ENCODE measurements at places on chromosomes 4 and X.

GRCh38 chr4:110268790-110269189 lies 70.4 kb upstream of the ELOVL6 start:
- no peak for DNase-seq

GRCh38 chr4:176002007-176002613 lies 63.5 kb upstream of the WDR17 start:
- DNase-seq: peak; percentile 37

DNA sequence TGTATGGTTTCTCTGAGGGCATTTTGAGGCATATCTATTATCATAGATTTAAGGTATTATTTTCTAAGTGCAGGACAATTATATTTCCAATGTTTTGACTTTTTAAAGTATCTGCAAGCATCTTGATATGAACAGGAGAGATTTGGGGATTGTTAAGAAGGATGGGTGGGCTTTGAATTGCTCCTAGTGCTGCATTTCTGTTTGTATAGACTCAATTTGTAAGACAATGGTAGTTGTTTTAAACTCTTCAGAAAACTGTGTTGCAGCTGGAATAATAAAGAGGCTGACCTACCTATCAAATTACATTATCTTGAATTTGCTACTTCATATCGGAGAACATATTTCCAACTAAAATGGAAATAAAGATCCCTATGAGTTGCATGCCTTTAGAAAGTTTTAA lies 570.3 kb downstream of the ADGRL3 start:
- DNase-seq: no peak

DNA sequence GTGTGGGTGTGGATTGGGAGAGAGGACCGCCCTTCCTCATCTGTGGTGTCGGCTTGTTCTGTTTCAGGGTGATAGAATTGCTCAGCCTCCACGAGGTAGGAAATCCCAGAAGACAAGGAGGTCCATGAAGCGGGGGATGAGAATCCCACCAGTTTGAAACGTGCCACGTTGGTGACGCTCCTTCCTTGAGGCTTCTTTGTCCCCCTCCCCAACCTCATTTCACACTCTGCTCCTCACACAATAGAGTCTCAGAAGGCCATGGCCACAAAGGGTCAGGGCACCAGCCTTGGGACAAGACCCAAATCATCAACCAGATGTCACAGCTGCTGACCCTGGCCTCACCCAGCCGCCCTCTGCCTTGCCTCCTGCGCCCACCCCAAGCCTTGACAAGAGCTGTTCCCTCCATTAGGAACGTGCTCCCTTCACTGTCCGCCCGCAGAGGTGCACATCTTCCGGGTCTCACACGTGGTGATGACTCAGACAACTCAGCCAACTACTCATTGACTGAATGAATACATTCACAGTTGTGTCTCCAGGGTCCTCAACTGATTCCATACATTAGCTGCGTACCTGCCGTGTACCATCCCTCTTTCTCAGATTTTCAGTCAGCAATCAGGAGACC lies 18.3 kb downstream of the BLOC1S4 start:
- no peak for DNase-seq

DNA sequence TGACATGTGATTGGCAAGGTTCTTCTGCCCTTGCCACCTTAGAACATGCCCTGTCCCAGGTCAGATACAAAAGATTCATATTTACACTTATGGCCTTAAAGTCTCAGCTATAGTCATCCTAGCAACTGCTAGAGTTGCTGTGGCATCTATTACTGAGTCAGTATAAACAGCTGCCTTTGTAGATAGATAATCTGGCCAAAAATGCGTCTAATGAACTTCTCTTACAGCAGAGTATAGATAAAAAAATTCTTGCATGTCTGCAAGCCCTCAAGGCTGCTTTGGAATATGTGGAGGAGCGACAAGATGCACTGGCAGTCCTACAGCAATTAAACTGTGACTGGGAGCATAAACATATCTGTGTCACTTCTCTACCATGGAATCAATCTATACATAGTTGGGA lies 1209.7 kb upstream of the PABPC4L start:
- DNase-seq: no peak

GRCh38 chr4:30402276-30402675 lies 317.9 kb upstream of the PCDH7 start:
- DNase-seq: no peak

DNA sequence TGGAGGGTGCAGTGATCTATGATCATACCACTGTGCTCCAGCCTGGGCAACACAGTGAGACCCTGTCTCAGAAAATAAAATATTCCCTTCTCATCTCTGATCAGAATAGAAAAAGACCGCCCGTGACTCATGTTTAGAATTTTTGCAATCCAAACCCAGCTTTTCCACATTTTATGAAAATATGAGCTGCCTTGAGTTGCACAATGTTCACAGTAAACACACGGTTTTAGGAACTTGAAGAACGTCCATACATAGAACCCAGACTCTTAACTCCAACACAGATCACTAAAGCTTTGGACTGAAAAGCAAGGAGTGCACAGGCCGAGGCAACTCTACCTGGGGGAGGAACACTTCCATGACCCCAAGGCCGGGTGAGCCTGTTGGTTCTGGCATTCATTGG lies 305.0 kb downstream of the TENM3 start:
- no peak for DNase-seq

DNA sequence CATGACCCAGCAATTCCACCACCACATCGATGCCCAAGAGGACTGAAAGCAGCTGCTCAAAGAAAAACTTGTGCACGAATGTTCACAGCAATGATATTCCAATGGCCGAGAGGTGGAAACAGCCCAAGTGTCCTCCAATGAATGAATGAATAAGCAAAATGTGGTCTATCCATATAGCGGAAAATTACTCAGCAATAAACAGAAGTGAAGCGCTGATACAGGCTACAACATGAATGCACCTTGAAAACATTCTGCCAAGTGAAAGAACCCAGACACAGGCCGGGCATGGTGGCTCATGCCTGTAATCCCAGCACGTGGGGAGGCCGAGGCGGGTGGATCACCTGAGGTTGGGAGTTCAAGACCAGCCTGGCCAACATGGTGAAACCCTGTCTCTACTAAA lies 5.2 kb upstream of the SLC2A9 start:
- DNase-seq: no peak

DNA sequence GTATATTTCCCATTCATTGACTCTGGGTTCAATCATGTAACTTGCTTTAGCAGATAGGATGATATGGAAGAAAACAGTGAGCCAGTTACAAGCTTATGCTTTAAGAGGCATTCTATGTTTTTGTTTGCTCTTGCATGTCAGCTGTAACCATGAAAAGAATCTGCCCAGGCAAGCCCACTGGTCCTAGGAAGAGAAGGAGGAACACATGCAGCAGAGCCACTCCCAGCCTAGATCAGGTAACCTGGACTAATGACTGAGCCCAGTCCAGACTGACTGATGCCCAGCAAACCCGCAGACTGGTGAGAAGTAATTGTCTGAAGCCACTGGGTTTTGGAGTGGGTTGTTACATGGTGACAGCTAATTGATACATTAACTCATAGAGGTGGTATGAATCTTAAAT lies 167.9 kb downstream of the COL4A6 start:
- no peak for DNase-seq

DNA sequence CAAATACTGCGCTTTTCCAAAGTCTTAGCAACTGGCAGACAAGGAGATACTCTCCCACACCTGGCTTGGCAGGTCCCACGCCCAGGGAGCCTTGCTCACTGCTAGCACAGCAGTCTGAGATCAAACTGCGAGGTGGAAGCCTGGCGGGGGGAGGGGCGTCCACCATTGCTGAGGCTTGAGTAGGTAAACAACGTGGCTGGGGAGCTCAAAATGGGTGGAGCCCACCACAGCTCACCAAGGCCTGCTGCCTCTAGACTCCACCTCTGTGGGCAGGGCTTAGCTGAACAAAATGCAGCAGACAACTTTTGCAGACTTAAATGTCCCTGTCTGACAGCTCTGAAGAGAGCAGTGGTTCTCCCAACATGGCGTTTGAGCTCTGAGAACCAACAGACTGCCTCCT lies 23.0 kb upstream of the NFKB1 start:
- no peak for DNase-seq

- no peak for DNase-seq
Observed at GRCh38 chrX:23478056-23478455, 143.4 kb downstream of the PTCHD1 start.

DNA sequence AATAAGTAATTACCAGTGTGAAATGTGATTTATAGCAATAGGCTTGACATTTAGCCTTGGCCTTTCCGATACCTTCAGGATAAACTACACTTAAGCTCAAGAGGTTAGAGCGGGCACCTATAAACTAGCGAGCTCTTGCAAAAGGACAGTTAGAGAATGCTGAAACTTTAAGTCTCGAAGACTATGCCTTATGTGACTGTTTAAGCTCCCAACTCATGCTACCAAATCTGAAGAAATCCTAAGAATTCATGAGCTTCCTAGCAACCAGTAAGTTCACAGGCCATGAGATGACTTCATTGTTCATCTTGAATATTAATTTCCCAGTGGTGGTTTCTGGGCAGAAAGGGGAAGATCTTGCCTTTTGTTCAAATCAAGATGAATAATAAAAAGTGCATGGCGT lies 4.7 kb downstream of the STOX2 start:
- no peak for DNase-seq

DNA sequence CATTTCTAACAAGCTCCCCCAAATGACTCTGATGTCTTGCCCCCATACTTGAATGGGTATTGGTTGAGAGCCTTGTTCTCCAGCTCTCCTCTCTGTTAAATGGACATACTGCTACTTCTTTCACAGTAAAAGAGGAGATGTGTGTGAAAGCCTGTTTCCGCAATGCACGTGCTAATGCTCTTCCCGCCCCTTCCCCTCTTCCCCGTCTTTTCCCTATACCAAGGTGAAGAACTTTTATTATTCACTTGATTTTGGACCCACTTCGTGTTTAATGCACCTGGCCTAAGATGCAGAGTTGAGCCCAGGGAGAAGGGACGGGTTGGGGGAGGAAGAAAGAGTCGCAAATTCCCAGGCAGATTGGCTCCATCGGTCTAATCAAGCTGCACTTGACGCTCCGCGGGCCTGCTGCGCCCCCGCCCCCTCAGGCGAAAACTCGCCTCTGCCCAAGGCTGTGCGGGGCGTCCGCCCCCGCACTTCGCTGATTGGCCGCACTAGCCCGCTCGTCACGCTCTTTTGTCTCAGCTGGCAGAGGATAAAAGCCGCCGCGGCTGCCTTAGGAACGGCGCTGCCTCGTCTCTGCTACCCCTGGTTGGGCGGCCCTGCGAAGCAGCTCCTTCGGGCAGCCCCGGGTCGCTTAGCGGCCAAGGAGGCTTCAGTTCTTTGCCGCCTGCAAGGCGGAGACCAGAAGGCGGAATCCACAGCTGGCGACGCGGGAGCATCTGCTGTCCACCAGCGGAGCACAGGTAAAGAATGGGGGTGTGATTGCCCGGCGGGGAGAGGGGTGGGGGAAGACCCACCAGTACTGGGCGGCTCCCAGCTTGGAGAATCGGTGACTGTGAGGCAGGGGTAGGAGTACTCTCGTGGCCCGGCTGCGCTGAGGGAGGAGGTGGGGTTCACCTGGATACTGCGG lies at the start of gene ZCCHC12:
Gene ZCCHC12, plus strand, starts transcription at position 562 of the 910 bp plus-strand sequence. CDS start 1,421 bp downstream, outside the sequence.
- peak; percentile 45 for DNase-seq

DNA sequence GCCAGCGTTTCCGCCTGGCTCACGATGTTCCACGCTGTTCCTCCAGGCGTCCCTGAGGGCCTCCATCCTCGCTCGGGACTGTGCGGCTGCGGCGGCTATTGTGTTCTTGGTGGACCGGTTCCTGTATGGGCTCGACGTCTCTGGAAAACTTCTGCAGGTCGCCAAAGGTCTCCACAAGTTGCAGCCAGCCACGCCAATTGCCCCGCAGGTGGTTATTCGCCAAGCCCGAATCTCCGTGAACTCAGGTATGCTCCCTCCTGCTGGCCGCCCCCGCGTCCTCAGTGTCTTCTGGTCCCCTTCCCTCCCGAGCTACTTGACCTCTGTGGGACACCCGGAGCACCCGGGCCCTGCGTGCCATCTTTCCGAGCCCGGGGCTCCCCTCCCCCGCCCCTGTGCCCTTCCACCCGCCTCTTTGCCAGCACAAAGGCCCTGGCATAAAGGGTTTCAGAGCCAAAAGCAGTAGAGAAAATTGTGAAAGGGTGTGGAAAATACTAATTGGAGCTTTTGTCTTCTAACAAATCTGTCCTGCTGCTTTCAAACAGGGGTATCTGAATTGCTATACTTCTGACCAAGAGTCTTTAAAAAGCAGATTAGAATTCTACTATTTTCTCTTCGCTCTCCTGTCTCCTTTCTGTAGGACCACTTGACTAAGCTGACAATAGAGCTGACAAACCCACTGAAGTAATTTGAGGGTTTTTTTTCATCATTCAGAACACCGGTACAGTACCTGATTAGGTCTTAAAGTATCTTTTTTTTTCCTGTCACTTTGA lies 104.0 kb downstream of the NEUROG2 start:
- DNase-seq: no peak

DNA sequence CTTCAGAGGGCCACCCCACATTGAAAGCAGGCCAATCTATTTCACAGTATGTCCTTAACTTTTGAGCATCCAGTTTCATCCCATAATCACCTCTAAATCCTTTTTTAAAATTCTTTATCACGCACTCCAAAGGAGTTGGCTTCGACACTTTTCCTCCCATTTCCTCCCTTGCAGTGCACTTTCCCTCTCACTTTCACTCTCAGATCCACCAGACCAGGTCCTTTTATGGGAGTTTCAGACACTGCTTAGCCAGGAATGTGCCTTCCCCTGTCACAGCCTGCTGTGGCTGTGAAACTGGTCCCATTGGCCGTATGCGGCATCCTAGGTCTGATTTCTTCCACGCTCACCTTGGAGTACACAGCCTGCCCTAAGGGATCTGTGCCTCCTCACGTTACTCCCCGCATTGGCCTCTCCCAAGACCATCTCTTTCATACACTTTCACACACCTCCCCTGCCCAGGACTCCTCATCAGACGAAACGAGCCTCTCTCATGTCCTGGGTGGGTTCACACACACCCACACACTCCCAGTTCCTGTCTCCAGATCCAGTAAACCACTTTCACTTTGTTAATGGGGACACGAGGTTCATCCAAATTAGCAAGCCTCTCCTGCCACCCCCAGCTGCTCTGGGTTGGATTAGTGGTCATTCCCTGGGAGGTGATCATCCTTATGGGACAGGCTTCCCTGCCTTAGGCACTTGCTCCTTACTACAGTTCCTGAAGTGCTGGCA lies 10.0 kb upstream of the RHOXF2B start:
- no peak for DNase-seq

- DNase-seq: no peak
Observed at GRCh38 chr4:106979476-106979875, 56.6 kb downstream of the DKK2 start.

DNA sequence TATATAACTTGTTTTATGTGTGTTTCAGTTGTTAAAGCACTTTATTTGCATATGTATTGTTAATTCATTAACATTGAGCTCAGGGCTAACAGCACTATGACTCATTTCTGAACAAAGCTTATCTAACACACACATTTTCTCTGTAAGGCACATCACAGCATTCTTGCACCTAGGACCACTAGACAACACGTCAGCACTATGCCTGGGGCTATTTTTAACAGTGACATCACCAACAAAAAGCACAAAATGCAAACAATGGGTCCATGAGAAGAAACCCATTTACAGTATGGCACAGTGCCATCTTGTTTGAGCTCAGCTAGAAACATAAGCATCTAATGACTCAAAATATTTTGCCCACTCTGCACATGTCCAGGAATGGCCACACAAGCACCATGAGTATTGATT lies 124.4 kb downstream of the RELL1 start:
- DNase-seq: no peak

GRCh38 chrX:8433109-8434062 lies 31.2 kb upstream of the VCX3B start:
- no peak for DNase-seq
